ENCODE measurements at places on chromosomes 2 and 18.

- DNase-seq, result no peak
Measured at GRCh38 chr2:54728669-54729120, 5.2 kb downstream of the EML6 start.

- DNase-seq, result no peak
Measured at GRCh38 chr2:100875516-100876230, 55.7 kb downstream of the NPAS2 start.

DNA sequence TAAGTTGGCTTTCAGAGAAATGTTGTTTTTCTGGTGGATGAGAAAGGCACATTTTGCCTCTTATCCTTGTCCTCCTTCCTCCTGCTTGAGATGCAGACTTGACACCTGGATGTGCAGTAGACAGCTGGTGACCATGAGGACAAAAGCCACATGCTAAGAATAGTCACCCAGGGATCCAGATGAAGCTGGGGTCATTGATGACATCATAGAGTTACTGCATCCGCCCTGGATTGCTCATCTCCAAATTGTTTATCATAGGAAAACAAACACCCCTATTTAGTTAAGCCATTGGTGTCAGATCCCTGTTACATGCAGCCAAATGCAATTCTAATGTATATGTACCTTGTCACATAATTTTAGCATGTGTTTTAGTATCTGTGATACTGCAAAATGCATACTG lies 16.3 kb upstream of the SLC1A4 start:
- no peak for DNase-seq

DNA sequence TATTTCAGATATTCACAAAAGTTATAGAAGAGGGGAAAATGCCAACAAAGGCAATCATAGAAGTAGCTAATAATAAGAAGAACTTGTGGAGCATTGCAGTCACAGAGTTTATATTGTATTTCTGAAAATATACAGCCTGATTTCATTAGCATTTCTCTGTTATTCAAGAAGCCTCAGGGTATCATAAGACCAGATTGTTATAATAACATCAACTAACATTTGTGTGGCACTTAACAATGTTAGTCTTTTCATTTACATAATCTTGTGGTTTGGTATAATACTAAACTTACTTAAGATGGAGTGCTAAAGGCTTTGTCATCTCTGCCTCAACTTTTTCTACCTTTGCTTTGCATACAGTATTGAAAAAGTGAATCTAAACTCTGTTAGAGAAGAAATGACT lies 61.6 kb upstream of the TACR1 start:
- DNase-seq, result no peak

GRCh38 chr2:100948942-100949811 lies 52.9 kb upstream of the RPL31 start:
- no peak for DNase-seq

DNA sequence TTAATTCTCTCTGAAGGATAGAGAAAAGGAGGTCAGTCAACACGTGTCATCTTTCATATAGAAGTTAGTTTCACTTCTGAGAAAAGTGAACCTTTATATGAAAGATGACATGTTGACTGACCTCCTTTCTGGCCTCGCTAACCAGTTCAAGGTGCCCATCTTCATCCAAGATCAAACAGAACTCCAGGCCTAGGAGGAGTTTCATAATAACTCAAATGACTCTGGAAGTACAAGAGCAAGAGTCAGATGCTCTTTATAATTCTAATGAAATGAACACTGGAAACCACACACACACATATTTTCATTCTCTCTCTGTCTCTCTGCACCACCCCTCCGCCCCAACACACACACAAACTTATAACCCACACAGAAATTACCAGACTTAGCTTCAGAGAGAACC lies 16.3 kb downstream of the ANKRD44 start:
- no peak for DNase-seq

GRCh38 chr2:216555274-216555673 lies 56.6 kb downstream of the RPL37A start:
- DNase-seq, result peak; percentile 85

DNA sequence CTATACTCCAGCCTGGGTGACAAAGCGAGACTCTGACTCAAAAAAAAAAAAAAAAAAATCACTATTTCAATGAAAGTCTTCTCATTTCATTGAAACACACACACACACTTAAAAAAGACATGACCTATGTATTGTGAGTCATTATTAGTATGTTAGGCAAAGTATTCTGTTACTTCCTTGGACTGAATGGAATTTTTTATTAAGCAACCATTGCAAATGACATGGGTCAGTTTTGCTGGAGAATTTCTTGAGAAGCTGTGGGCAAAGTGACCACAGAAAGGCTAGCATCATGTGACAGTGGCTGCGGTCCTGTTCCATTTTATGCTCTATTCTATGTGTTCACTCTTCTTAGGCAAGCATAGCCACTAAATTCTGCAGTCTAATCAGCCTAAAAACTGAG lies 695.7 kb downstream of the TDRD15 start:
- no peak for DNase-seq

- peak; percentile 50 for DNase-seq
Measured at GRCh38 chr2:176079831-176080539, 3.8 kb downstream of the EVX2 start.

DNA sequence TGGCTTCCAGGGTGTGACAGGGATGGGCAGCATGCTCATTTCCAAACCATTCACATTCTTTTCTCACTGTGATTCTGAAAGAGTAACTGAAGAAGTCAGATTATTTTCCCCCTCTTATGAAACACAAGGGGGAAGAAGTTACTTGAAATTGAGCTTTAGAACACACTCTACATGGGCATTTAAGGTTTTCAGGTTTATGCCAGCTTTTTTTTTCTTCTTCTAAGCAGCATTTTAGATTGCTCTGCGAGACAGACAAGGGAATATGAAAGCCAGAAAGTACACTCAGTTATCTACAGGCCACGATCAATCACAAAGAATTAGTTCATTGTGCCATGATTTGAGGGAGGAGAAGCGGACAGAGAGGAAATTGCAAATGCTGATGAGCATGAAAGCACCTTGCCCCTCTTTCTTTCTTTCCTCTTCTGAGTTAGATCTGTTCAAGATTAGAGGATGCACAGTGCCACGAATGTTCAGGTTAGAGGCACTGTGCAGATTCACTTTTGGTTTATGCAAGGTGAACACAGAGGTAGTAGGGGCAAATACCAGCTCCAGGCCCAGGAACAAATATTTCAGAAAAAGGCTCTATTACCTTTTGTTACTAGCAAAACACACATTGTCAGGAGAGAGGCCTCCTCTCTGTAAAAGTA lies 49.2 kb downstream of the CXCR4 start:
- no peak for DNase-seq

DNA sequence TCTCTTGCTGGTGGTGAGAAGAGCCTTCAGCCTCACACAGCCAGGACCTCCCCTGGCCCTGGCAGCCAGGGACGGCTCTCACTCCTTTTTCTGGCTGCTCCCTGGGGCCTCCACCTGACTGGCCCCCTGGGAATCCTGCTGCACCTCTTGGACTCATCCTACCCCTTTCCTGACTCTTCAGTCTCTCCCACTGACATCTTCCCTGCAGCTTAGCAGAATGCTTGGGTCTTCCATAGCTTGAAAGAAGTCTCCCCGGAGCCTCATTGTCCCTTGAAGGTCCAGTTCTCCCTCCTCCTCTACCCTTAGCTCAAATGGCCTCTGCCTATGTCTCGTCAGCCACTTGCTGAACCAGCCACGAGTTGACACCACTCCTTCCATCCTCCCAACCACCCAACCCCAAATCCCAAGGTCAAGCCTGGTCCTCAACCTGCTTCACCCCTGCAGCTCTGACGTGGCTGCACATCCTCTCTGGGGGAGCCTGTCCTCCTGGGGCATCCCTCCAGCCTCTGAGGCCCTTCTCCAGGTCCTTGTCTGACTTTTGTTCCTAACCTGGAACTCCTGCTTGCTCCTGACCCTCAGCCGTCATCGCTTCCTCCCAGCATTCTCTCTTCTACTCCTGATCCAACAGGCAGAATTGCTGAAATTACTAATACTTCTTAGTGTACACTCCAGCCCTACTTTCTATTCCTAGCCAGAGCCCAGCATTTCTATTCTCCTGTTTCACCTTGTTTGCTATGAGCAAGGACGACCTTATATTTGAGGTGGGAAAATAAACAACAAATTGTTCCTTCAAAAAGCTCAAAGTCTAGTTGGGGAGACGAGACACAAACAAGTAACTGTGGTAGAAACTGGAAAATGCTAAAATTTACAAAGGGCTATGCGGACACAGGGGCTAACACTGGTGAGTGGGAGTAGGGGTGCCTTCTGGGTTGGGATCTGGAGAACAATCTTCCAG lies 68.7 kb upstream of the MGAT4A start:
- DNase-seq, result no peak

DNA sequence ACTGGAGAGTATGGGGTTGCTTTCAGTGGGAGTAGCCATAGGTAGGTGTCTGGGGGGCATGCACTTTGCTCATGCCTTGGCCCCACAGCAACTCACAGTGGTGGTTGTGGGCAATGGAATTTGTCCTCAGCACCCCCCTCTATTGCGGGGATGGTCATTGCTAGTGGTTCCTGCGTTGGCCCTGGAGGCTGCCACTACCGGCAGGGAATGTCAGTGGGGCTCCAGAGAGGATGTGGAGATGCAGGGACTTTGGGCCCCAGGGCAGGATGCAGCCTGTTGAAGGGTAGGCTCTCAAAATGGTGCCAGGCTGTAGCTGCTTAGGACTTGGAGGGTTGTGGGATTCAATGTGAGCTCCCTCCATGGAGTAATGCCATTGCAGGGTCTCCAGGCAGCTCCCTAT lies 125.0 kb downstream of the XRCC5 start:
- DNase-seq, result no peak

GRCh38 chr18:49858309-49859020 lies 45.1 kb upstream of the ACAA2 start:
- peak; percentile 58 for DNase-seq

DNA sequence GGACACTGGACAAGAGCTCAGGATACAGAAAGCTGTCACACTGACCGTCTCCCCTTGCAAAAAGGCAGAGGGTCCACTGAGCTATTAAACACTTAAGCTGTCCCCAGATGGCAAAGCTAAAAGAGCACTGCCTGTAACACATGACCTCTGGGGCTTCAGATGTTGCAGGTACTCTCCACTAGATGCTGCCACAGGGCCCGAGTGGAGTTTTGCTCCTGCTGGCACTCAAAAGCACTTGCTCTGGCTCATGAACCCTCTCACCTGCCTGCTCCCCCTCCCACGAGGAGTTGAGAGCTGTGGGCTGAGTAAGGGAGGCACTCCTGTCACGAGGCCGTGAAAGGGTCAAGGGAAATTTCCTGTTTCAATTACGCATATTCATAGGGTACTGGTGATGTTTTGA lies 227.9 kb downstream of the PRKCE start:
- DNase-seq, result no peak

DNA sequence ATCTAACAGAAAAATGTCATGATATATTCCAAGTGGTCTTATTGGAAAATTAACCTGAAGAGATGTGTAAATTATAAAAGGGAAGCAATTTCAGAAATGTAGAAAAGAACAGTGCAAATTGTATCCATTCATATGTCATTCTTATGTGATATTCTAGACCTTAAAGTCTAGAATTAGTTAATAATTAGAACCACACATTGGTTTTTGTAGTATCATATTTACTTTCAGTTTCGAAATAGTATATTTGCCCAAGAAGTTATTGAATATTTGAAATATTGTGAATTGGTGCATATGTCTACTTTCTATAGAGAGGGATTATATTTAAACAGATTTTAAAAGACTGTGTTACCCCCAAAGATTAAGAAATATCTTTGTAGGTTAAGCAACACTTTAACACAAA lies 1348.6 kb upstream of the ACVR2A start:
- no peak for DNase-seq

Measured in Right ventricle myocardium superior (tissue), 1 donor.